ENCODE measurements at places on chromosomes 5 and 9. TPM values are rescaled to one million over a fixed set of nuclear protein-coding genes. Genes with fewer than 3 reads are reported as not detected.

The TCOF1 gene
- total RNA-seq: 39.3 TPM

The PCDHB9 gene
- 1.9 TPM for total RNA-seq

The GTF3C5 gene
- 60.7 TPM for total RNA-seq

The NLN gene
- total RNA-seq: 23.8 TPM

The RASEF gene
- total RNA-seq: 33.7 TPM

The GKAP1 gene
- total RNA-seq: 9.5 TPM

The SLC2A8 gene
- 38.4 TPM for total RNA-seq

The PTGES2 gene
- total RNA-seq: 87.8 TPM

The ABCA2 gene
- total RNA-seq: 25.7 TPM

The GRM6 gene
- not detected for total RNA-seq

The AFAP1L1 gene
- total RNA-seq: 8.4 TPM
